Skeletal muscle cell (primary cell): ENCODE measurements at places on chromosomes 3 and 15.

DNA sequence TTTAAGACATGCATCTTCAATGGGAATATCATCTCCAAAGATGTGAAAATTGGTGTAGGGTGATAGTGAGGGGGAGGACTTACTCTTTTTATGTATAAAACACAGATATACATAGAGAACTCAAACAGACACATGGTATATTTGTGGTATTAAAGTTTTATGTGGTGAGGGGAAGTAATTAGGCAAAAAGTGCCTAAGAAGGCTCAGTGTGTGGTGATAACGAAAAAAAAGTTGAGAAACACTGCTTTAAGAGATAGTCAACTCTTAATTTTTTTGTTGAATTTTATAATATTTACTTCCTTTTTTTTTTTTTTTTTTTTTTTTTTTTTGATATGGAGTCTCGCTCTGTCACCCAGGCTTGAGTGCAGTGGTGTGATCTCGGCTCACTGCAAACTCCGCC is 174.2 kb upstream of the FRMD4B start:
- no peak for DNase-seq

- no peak for DNase-seq
Measured at GRCh38 chr3:148205977-148206376, 491.7 kb upstream of the AGTR1 start.

- no peak for DNase-seq
Measured at GRCh38 chr15:40232625-40233070, 6.2 kb upstream of the PAK6 start.

- DNase-seq = peak; percentile 36
Measured at GRCh38 chr15:39746176-39746575, 36.5 kb downstream of the FSIP1 start.

DNA sequence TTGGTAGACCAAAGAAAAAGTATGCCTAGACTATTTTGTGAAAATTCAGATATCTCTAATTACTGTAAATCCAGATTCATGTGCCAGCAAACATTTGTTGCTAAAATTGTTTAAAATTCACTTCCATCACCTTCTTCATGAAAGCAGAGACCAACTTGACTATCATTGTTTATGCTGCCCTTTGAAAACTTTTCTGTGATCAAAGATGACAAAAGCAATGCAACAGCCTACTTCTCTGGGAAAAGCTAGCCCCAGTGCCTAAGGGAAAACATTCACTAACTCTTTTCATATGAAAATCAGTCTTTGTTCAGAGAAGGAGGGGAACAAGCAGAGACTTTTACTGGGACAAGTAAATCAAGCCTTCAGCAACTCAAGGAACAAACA is 178.0 kb upstream of the P2RY1 start:
- DNase-seq = no peak

- DNase-seq = peak; percentile 7
Measured at GRCh38 chr3:166462891-166463470, 625.8 kb upstream of the BCHE start.

GRCh38 chr3:144031938-144032337 is 60.3 kb downstream of the DIPK2A start:
- DNase-seq = no peak

DNA sequence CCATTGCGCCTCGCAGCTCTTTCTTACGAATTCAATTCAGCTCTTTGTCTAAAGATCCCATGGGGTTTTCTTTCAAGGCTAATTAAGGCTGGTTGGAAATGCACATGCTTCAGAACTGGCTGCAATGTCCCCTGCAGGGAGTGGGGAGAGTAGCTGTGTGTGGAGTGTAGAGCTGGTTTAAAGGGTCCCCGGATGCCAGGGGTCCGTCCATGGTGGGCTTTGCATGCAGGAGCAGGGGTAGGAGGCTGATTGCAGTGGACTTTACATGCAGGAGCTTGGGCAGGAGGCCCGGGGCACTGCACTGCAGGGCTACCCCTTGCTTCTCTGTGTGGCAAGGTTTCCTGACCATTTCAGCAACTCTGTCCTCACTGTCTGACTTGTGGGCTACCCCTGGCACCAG is 261.6 kb upstream of the LYSMD4 start:
- no peak for DNase-seq

DNA sequence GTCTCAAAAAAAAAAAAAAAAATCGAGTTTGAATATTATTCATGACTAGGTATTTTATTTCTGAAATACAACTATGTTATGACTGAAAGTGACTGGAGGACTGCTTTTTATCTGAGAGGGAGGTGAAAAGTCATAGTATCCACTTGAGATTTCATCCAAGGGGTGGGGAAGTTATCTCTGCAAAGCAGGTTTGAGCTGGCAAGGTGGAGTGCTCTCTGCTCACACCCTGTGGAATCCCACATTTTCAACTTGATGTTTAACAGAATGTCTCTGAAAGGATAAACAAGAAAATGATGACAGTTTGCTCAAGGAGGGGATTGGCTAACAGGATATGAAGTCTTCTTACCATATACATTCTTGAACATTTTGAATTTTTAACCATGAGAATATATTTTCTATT is 27.3 kb upstream of the SEC62 start:
- no peak for DNase-seq

DNA sequence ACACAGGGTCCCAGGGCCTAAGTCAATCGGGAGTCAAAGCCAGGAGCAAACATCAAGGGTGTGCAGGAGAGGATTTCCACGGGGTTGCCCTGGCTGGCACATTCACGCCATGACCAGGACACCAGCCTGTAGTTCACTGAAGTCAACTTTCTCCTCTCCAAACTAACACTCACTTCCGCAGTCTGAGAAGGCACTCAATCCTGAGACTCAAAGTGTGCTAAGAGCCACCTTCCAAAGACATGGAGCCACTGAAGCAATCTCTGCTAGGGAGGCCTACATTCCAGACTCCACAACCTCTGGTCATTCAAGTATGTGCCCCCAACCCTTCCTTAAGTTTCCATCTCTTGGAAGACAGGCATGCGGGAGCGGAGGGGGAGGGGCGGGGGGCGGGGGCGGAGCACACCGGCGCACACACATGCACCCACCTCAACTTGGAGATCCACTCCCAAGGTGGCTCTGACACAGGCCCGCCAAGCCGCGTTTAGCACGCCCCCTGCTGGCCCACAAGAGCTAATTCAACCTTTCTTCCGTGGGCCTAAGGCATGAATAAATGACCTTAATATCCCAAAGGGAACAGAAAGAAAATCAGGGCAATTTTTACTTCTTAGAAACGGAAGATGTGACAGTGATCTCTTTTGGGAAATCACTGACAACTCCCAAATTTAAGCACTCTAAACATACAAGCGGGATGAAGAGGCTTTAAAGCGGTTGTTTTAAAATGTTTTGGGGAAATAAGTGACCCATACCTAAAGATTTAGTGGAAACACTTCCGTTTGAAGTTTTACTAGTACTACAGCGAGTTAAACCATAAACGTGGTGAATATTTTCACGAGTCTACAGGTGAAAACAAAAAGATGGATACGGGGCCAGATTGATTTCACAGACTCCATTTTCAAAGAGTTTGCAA is 162.5 kb upstream of the CHRNA7 start:
- DNase-seq = peak; percentile 4

DNA sequence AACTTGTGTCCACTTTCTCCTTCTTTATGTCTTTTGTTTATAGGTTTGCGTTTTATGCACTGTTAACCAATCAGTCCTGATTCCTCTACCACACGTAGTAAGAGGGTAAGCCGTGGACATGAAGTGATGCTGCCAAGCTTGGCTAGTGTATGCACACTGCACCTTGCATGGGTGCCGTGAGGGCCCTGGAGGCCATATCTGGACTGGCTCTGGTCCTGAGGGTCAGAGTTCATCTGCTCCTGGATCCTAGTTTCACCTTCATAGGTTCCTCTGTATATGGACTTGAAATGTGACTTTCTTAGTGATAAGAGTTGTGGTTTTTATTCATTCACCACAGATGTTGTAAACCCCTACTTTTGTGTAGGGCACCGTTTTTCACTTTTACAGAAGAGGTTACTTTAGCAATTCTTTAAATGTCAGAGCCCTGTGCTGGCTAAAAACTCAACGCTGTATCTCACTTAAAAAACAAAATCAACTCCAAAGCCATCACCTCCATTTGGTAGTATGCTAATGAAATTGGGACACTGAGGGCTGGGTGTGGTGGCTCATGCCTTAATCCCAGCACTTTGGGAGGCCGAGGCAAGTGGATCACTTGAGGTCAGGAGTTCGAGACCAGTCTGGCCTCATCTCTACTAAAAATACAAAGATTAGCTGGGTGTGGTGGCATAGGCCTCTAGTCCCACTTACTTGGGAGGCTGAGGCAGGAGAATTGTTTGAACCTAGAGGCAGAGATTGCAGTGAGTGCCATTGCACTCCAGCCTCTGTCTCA is 22.9 kb downstream of the SIAH2 start:
- DNase-seq = no peak

- DNase-seq = no peak
Measured at GRCh38 chr15:65827065-65827464, 35.0 kb upstream of the DENND4A start.

DNA sequence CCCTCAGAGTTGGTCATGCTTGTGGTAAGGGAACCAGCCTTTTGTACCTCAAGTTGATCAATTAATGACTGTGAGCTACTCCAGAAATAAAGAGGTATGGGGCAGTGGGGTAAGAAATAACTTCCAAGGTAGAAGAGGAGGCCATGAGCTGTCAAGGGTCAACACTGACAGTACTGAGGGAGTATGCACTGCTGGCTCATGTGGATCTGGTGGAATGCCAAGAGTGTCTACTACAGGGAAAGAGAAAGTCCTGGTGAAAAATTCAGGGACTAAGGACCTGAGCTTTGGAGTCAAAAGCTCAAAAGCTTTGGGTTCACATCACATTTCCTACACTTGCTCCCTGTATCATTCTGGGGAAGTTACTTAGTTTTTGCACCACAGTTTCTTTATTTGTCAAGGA is 154.9 kb downstream of the SEMA6D start:
- DNase-seq = no peak

- no peak for DNase-seq
Measured at GRCh38 chr15:51053571-51053970, 41.1 kb downstream of the TNFAIP8L3 start.

- DNase-seq = no peak
Measured at GRCh38 chr3:153979418-153980251, 141.6 kb upstream of the ARHGEF26 start.

DNA sequence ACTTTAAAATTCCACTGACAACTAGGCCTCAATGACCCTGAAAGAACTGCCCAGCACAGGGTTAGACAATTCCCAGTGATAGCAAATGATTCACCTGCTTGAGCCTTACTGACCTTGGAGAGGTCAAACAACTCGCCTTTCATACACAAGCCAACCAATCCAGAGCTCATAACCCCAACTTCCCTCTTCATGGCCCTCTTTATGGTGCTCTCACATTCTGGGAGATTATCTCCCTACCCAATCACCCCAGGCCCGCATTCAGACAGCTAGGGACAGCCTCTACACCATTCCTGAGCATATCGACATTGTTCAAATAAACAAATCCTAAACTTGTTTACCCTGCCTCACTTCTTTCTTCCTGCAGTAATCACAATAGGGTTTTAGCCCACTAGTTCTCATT is 32.2 kb upstream of the COLQ start:
- no peak for DNase-seq

GRCh38 chr15:59399465-59400102 is 26.9 kb upstream of the MYO1E start:
- no peak for DNase-seq

- no peak for DNase-seq
Measured at GRCh38 chr15:52423852-52424251, 104.8 kb downstream of the MYO5A start.

DNA sequence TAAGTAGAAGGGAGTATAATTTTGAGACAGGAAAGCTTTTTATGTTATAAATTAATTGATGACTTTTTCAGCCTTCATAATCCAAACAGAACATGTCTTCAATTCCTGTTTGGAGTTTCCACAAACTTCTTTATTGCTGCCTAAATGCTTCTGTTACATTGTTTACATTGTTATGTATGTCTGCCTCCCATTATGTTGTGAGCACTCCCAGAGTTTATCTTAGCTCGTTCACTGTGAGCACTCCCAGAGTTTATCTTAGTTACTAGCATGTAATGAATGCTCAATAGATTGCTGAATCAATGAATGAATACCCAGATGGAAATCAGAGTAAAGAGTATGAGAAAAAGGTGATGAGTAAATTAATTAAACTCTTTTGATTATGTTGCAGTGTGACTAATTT is 1178.0 kb downstream of the ROBO1 start:
- DNase-seq = no peak

DNA sequence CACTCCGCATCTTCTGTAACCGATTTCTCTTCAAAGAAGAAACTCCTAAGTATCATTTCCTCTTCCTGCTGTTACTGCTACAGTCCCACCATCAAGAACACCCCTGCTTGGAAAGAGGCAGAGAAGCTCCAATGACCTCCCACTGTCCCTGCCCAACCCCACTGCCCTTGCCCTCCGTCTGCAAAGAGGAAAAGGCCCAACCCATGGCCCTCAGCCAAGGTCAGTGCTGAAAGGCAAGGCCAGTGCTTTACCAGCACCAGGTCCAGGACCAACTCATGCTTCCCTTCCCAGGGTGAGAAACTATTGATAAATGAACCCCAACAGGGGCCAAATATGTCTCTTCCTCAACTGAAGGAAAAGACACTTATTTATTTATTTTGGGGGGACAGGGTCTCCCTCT is 22.5 kb downstream of the FAM240A start:
- no peak for DNase-seq

DNA sequence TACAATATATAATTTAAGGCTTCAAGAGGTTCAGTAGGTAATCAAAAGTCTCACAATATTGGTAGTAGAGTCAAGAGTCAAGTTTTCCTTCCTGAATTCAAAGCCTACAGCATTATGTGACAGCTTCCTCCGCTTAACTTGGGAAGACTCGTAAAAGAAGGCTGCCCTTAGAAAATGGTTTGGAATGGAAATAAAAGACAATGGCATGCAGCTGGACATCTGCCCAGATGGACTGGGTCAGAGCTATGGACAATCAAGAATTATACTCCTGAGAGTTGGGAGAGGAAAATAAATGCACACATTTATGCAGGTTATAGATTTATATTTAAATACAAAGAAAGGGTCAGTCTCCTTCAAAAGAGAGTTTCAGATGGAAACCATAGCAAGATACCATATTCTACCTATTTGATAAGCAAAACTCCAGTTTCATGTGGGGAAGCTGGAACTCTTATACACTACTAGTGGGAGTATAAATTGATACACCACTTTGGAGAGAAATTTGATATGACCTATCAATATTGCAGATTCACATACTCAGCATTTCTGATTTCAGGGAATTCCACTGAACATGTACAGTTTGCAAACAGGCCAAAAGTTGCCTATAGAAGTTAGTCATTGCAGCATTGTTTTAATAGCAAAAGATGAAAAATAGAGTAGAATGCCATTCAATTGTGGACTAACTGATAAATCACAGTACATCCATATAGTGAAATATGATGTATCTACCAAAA is 6.1 kb downstream of the CRYBG3 start:
- no peak for DNase-seq

GRCh38 chr3:7144697-7145308 is 283.9 kb downstream of the GRM7 start:
- DNase-seq = no peak

DNA sequence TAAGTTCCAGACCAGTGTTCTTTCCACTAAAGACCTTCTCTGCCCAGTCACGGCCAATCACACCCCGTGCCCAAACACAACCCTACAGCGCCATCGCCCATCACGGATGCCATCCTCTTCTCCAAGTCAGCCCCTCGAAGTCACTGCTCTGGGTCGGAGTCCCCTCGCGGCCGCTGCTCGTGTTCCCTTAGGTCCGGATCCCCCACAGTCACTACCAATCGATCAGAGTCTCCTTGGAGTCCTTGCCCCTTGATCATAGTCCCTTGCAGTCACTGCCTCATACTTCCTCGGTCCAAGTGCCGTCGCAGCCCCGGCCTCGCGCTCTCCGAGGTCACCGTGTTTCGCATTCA is 461 bp downstream of the PCYT1A start:
- DNase-seq = no peak
